ENCODE measurements at places on chromosomes 6 and 20.
A peak's percentile ranks its signal among the peaks of the same experiment; 100 is the strongest.

DNA sequence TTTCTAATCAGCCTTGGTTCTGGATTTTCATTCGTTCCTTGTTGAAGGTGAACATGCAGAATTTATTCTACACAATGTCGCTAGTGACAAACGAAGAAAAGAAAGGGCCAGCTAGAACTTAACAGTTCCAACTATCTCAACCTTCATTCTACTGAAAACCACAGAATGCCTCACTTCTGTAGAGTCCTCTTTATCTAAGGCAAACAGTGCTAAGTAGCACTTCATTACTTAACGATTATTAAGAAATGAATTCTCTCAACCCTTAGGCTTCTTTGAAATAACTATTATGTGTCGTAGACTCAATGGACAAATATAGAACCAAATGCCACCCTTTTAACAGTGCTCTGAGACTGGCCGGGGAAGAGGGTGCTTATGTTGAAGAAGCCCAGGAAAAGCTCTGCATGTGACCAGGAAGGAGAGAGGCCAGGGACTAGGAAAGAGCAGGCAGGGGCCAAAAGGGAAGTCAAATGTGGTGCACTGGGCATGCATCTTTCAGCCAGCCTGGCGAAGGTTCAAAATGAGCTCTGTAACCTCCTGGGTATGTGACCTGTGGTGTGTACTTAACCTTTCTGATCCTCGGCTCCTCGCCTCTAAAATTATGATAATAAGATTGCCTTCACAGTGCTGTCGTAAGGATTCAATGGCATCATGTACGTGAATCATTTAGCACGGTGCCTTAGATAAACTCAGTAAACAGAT lies 55.4 kb upstream of the BMP2 start:
- peak; percentile 31 for DNase-seq

GRCh38 chr20:46563170-46563859 lies 12.9 kb upstream of the OCSTAMP start:
- DNase-seq: peak; percentile 21

DNA sequence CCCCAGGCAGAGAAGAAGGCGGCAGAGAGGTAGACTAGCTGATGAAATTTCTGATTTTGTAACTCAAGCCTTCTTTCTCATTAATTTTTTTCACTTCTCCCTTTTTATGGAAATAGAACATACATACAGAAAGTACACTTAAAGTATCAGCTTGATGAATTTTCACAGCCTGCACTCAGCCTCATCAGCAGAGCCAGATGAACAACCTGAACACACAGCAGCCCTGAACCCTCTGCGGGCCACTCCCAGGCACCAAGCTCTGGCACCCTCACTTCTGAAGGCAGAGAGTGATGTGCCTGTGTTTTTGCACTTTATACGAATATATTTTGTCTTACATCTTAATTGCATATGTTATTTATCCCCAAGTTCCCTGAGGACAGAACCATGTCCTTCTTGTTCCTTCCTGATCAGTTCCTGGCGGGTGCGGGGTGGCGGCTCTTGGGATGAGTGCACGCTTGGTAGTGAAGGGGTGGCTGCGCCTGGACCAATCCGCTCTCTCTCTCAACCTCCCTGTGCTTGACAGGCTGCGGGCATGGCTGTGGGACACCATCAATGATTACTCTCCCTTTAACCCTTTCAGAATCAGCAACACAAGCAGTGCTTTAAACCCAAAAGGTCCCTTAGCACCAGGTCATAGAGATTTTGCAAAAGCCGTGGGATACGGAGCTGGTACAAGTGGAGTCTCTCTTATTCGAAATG lies 34.8 kb upstream of the AFDN start:
- DNase-seq: no peak

- no peak for DNase-seq
Observed at GRCh38 chr6:27136077-27136644, 111.3 kb upstream of the PRSS16 start.

GRCh38 chr6:18276610-18277236 lies 12.4 kb upstream of the DEK start:
- DNase-seq: no peak

DNA sequence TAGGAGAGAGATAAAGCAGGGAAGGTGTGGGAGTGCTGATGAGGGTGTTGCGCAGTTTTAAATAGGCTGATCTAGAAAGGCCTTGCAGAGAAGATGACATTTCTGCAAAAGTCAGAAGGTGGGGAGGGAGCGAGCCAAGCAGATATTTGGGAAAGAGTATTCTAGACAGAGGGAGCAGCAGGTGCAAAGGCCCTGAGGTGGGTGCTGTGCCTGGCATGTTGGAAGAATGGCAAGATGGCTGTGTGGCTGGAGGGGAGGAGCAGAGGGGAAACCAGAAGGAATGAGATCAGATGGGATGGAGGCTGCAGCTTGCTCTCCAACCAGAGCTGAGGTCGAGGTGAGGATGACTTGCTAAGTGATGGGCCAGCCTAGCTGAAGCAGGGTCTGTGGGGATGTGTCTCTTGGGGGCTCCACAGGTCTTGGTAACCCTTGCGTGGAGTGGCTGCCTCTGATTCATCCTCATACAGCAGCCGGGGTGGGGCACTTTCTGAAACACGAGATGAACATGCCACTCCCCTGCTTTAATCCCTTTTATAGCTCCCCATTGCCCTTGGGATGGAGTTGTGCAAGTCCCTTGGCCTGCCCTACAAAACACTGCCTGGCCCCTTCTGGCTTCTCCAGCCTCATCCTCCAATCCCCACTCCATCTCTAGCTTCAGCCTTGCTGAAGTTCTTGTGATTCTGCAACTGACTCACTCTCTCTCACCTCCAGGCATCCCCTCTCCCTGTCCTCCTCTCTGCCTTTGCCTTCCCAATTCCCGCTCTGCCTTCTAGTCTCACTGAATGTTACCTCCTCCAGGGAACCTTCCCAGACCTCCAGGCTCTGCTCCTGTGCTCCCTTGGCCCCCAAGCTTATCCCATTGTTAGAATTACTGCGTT lies 94.1 kb downstream of the CDH22 start:
- DNase-seq: peak; percentile 38

GRCh38 chr20:44732327-44732726 lies 13.3 kb upstream of the KCNK15 start:
- no peak for DNase-seq

- no peak for DNase-seq
Observed at GRCh38 chr6:81713205-81713604, 39.3 kb downstream of the TENT5A start.

DNA sequence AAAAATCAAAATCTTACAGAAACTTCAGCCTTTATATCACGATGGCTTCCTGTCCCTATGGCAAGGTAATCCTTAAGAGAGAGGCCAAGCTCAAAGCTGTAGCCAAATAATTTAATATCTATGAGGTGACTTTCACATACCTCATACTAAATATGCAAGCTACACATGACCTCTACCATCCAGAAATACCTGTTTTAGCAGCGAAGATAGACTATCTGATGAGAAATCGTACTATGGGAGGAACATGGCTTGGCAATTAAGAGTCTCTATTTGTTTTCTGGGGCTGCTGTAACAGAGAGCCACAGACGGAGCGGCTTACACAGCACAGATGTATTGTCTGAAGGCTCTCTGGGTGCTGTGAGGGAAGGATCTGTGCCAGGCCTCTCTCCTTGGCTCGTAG lies 31.0 kb upstream of the SALL4 start:
- DNase-seq: no peak

GRCh38 chr20:1467355-1468116 lies 887 bp upstream of the NSFL1C start:
- peak; percentile 41 for DNase-seq

- DNase-seq: no peak
Observed at GRCh38 chr6:14876778-14877613, 368.9 kb upstream of the JARID2 start.

- DNase-seq: no peak
Observed at GRCh38 chr20:1868856-1869255, 26.4 kb upstream of the SIRPA start.

DNA sequence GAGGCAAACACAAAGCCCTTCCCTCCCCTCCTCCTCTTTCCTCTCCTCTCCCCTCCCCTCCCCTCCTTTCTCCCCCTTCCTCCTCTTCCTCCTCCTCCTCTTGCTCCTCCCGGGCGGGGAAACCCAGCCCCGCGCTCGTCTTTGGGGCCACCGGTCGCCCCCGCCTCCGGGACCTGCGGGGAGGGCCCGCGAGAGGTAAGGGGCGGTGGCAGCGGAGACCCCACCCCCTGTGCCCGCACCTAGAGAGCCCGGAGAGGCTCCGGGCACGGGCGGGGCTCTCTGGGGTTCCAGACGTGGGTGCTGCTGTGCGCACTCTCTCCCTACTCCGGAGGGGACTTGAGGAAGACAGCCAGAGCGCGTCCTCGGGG lies at the start of gene RIN2:
Gene RIN2, plus strand, starts transcription at position 126 of the 368 bp plus-strand sequence. CDS start 131,344 bp downstream, outside the sequence.
- peak; percentile 91 for DNase-seq

DNA sequence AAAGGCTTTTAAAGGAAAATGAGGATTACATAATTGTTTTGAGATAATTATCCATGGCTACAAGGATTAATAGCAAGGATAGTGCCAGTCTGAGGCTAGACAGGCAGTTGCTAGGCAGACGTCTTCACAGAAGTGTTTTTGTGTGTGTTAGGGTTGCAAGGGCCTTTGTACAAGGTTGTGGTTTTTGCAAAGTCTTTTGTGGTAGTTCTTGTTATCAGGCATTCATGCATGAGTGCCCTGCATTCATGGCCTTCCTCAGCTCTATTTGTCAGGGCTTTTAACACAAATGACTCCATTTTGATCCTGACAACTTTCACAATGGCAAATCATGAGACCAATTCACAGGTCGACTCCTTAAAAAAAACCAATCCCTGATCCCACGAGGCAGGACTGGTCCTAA lies 68.1 kb upstream of the TXNDC5 start:
- DNase-seq: peak; percentile 20

DNA sequence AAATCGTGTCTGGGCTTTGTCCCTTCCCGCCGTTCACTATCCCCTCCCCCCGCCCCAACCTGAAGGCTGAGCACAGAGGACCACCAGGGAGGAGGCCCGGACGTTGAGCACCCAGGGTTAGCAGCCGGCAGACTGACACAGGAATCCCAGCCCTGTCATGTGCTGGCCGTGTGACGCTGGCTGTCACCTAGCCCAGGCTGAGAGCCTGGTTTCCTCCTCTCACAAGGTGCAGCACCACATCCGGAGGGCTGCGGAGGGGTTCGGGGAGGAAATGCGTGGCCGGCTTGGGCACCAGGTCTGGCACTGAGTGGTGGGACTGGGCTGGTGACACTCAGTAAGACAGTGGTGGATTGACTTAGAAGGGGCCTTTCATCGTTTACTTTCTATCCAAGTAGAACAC lies 4.6 kb upstream of the LSM14B start:
- DNase-seq: no peak

GRCh38 chr6:138596591-138596990 lies 97.3 kb upstream of the NHSL1 start:
- DNase-seq: peak; percentile 39

DNA sequence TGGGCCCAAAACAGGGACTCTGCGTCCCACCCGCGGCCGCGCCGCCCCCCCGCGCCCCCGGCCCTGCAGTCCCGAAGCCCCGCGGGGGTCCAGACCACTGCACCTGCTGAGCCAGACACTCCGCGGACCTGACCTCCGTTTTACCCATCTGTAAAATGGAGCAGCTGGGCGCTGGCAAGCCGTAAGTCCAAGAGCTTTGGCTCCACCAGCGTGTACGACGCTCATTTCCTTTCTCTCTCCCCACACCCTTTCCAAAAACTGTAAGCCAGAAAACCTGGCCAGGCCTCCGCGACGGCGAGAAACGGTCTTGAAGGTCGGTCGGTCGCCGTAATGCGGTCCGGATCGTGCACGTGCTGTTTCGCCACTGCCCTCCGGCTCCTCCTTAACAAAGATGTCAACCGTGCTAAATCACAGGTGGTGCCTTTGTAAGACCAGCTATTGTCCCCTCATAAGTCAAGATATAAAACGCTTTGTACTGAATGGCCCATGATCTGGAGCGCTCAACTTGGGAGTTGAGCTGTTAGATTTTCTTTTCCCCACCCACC lies 7.8 kb upstream of the NR2E1 start:
- DNase-seq: peak; percentile 22

DNA sequence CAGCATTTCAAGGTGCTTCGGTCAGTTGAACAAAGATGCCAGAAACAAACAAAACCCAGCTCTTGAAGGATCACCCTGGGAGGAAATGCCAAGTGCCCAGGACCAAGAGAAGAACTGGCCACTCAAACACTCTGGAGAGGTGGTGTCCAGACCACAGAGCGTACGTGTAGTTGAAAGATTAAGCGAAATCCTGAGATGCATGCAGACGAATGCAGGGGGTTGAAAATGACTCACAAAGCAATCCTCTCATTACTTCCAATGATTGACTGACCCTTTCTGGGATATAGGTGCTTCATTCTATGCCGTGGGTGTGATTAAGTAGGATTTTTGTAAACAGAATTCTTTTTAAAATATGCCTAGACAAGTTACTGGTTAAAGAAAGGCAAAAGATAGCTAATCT lies 71.5 kb upstream of the ATXN1 start:
- peak; percentile 8 for DNase-seq

DNA sequence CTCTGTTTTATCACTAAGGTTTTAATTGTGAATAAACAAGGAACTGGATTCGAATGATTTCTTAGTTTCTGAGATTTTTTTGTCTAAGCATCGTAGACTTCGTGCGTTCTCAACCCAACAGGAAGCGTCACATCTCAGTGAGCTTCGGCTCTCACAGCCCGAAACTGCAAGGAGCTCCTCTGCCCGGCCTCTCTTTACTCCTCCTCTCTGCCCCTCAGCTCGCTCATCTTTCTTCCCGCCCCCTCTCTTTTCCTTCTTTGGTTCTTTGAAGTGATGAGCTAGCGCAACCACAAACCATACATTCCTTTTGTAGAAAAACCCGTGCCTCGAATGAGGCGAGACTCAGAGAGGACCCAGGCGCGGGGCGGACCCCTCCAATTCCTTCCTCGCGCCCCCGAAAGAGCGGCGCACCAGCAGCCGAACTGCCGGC lies 480 bp upstream of the NT5E start:
- DNase-seq: no peak

DNA sequence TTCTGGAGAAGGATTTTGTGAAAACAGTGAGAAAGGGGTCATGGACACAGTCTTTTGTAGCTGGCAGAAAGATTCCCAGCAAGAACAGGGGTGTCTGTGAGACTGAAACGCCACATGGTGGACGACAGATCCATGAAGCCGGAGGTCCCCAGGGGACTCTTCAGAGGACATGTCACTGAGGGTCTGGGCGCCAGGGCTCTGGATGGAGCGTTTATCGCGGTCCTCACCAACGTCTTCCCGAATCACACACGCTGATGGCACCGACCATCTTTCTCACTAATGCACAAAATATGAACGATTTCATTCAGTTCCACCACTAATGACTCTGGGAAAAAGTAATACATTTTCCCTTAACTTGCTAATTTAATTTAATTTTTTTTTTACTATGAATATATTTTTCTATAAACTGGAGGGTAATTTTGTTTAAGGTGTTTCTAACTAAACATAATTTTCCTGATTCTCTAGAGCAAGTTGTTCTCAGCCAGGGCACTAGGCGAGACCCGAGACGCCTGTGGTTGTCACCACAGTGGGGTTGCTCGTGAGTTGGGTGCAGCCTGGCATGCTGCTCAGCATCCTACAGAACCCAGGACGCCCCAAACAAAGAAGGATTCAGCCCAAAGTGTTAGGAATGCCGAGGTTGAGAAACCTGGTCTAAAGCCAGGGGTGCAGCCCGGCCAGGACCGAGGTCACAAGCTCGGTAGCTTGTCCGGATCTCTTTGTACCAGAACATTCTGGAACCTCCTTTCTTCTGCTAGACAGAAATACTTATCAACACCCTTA lies 306.2 kb downstream of the TAF4 start:
- DNase-seq: no peak

- no peak for DNase-seq
Observed at GRCh38 chr6:44221961-44222335, 1.4 kb upstream of the SLC29A1 start.

GRCh38 chr6:39917329-39917728 lies 16.9 kb downstream of the MOCS1 start:
- DNase-seq: no peak

Measured in NCI-H82 (cell line).